Activated CD4-positive, alpha-beta T cell treated with anti-CD3 and anti-CD28 coated beads, Interleukin-2, amount 10 ng/mL, durations not matched to agents 7 days and 5 days (primary cell): ENCODE measurements at places on chromosomes 6 and 20. TPM values are rescaled to one million over a fixed set of nuclear protein-coding genes. Genes with fewer than 3 reads are reported as not detected.

DNA sequence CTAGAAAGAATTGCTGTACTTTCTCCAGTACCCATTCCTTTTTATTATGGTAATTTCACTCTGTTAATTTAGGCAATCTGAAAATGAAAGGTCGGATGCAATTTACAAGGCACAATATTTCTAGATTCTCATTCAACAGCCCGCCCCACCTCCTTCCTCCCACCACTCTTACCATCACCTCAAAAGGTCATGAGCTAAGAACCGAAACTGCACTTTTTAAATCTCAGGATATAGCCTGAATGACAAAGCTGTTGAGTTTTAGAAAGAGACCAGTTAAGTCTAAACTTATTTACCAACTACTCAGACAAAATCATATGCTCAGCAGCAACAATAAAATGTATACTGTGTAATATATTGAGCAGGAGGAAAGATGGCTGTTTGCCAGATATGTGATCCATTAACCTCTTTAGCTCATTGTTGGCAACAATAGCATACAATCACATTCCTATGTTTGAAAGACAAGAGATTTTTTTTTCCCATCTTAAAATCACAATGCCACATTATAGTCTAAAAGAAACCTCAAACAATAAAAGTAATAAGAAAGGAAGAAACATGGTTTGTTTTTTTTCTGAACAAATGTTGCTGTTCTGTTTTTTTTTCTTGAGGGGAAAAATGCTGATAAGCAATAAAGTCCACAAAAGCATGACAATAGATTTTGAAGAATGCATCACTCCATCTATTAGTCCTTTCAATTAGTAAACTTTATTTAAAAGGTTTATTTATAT lies 1.6 kb upstream of the HS3ST5 start:
- no peaks in the 10 kb centered on the region for H3K36me3 ChIP-seq
- peaks cover 40% of the 10 kb centered on the region for H3K27me3 ChIP-seq
- H3K4me3 ChIP-seq: no peak overlapping the region
- H3K27ac ChIP-seq: no peak overlapping the region
- DNase-seq: no peak
- H3K4me1 ChIP-seq: no peaks in the 10 kb centered on the region

GRCh38 chr20:17316316-17317038 lies 89.6 kb downstream of the PCSK2 start:
- no peaks in the 10 kb centered on the region for H3K36me3 ChIP-seq
- H3K4me3 ChIP-seq: no peak overlapping the region
- DNase-seq: no peak

The TCF19 gene
- 86.3 TPM for total RNA-seq

The HLA-DQA2 gene
- 0.62 TPM for total RNA-seq

The OXT gene
- total RNA-seq: not detected

- no peak for DNase-seq
- H3K27me3 ChIP-seq: no peaks in the 10 kb centered on the region
- no peak overlapping the region for H3K4me3 ChIP-seq
- no peak overlapping the region for H3K27ac ChIP-seq
Observed at GRCh38 chr6:35706468-35706867, 17.8 kb upstream of the FKBP5 start.

The LY6G5C gene
- 1.7 TPM for total RNA-seq

DNA sequence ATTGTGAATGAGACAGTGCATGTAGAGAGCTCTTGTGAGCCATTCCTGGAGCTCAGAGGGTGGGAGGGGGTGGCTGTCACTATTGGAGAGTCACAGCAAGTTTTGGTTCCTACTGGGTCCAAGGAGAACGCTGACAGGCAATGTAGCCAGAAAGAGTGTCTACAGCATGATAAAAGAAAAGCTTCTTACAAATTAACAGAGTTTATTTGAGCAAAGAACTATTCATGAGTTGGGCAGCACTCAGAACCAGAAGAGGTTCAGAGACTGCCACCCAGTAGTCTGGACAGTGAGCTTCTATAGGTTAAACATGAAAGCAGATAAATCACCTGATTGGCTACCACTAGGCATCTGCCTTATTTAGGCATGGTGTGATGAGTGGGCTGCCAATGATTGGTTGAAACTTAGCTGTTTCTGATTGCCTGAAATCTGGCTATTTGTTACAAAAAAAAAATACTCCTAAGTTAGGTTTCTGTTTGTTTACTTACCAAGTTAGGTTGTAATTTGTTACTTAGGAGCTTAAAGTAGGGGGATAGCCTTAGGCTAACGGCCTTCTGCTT lies 473.4 kb downstream of the PREX1 start:
- no peak overlapping the region for H3K27ac ChIP-seq
- no peaks in the 10 kb centered on the region for H3K4me1 ChIP-seq
- H3K4me3 ChIP-seq: no peak overlapping the region
- no peak for DNase-seq
- no peaks in the 10 kb centered on the region for H3K36me3 ChIP-seq

The ANKRD6 gene
- 4.8 TPM for total RNA-seq

- H3K27me3 ChIP-seq: peaks cover 5% of the 10 kb centered on the region
- H3K36me3 ChIP-seq: no peaks in the 10 kb centered on the region
- no peak overlapping the region for H3K4me3 ChIP-seq
Observed at GRCh38 chr6:89058627-89059026, 21.9 kb upstream of the PNRC1 start.

DNA sequence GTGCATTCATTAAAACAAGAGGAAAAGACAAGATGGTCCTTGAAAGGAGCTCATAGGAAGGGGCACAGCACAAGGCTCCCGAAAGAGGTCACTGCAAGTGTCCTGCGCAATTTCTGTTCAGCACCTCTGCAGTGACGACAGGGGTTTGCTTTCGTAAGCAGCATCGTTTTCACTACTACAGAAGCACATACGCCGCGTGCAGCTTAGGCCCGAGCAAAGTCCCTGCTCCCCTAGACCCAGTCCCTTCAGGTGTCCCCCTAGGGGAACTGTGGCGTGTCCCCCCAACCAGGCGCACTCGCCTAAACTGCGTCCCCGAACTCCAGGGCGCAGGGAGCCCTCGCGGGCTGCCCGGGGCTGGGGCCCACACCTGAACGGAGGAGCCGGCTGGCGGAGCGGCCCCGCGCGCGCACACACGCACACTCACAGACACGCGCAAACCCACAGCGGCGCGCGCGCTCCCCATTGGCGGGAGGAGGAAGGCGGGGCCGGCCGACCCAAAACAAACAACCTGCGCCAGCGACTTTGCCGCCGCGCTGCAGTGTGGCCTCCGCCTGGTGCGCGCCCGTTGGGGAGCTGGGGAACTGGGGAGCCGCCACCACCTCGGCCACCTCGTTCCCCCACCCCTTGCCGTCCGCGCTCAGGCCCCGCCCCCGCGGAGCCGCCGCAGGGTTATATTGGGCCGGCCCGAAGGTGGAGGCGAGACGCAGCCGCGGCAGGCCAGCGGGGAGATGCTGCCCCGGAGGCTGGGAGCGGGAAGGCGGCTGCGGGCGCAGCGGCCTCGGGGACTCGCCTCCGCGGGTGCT lies at the start of gene FOXQ1:
TSS of gene FOXQ1 (plus strand) at position 699 of the 803 bp plus-strand sequence. CDS start 607 bp downstream, outside the sequence.
- peaks cover 4% of the 10 kb centered on the region for H3K36me3 ChIP-seq
- peaks cover 76% of the 10 kb centered on the region for H3K27me3 ChIP-seq
- peak within 1 kb of the TSS; percentile 62 for H3K4me3 ChIP-seq
- H3K4me1 ChIP-seq: peaks cover 24% of the 10 kb centered on the region

The ANKEF1 gene
- 6.9 TPM for total RNA-seq

The LINC00237 gene
- total RNA-seq: not detected

DNA sequence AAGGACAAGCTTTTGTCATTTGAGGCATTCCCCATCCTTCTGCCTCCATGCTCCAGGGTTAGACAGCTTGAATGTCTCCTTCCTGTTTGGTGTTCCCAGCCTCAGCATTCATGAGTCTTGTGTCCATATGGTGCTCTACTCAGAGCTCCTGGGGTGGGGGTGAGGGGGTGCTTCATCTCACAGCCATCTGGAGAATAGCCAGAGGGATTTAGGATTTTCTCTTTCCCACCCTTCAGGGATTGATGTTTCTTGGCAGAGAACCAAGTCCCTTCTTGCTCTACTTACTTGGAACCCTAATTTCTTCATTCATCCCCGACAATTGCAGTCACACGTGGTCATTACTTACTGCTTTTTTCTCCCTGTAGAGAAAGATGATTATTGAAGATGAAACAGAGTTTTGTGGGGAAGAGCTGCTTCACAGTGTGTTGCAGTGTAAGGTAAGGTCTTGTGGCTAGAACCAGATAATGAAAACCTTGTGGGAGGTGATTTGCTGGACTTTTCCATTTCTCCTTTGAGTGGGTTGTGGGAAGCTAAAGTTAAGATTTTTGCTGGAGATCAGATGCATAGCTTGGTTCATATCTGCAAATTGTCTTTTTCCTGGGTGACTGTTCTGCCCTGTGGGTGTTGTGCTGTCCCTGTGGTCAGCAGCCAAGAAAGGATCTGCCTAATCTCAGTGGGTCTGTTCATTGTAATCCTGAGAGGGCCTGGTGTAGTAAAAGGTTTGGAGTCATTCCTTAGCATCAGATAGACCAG lies 18.6 kb downstream of the CMTR1 start:
- no peaks in the 10 kb centered on the region for H3K4me1 ChIP-seq
- H3K27ac ChIP-seq: no peak overlapping the region
- peaks cover 68% of the 10 kb centered on the region for H3K36me3 ChIP-seq
- H3K27me3 ChIP-seq: no peaks in the 10 kb centered on the region
- H3K4me3 ChIP-seq: no peak overlapping the region
- no peak for DNase-seq

The RPP21 gene
- 42.7 TPM for total RNA-seq

The ZBP1 gene
- total RNA-seq: 28.3 TPM

The VSTM2L gene
- not detected for total RNA-seq

The ADGRF1 gene
- total RNA-seq: not detected

GRCh38 chr6:133951881-133952814 lies 876 bp upstream of the TBPL1 start:
- H3K4me3 ChIP-seq: peak overlapping the region; percentile 94
- no peaks in the 10 kb centered on the region for H3K27me3 ChIP-seq
- no peaks in the 10 kb centered on the region for H3K36me3 ChIP-seq
- peak overlapping the region; percentile 90 for H3K27ac ChIP-seq
- peaks cover 32% of the 10 kb centered on the region for H3K4me1 ChIP-seq

- H3K27me3 ChIP-seq: no peaks in the 10 kb centered on the region
- DNase-seq: no peak
- H3K4me3 ChIP-seq: no peak overlapping the region
- no peaks in the 10 kb centered on the region for H3K4me1 ChIP-seq
- no peak overlapping the region for H3K27ac ChIP-seq
Observed at GRCh38 chr6:51057296-51057695, 238.6 kb downstream of the TFAP2B start.

The COQ3 gene
- 8.3 TPM for total RNA-seq

GRCh38 chr6:117733341-117733740 lies 58.1 kb downstream of the NUS1 start:
- no peak for DNase-seq
- H3K4me3 ChIP-seq: no peak overlapping the region
- H3K4me1 ChIP-seq: no peaks in the 10 kb centered on the region
- H3K27me3 ChIP-seq: peaks cover 10% of the 10 kb centered on the region
- H3K36me3 ChIP-seq: no peaks in the 10 kb centered on the region

DNA sequence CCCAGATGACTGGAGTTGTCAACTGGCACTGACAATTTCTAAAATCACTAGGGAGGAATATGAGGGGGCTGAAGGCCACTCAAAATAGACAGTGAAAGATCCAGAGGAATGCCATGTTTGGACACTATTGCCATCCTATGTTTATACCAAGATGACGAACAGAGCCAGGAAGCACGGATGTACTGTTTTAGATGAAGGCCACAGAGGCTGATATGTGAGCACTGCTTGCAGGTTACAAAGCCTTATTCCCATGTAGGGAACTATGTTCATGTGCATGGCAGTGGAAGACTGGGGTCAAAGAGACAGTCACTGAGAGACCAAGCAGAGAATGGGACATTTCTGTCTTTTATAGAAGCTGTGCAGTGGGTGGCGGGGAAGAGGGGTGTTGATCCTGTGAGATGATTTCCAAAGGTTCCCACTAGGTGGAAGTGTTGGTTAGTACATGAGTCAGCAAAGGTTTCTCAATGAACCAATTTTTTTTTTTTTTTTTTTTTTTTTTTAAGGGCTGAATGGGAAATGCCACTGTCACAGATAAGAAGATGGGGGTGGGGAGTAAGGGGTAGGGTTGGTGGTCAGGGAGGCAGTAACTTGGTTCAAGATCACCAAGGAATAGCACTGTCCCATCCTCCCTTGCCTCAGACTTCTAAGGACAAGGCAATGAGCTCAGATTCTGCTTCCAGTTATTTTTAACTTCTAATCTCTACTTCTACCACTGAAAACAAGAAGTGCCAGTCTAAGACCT lies 46.7 kb upstream of the MOCS1 start:
- no peaks in the 10 kb centered on the region for H3K4me1 ChIP-seq
- no peaks in the 10 kb centered on the region for H3K36me3 ChIP-seq
- H3K4me3 ChIP-seq: no peak overlapping the region

GRCh38 chr6:53397283-53397682 lies 48.5 kb upstream of the ELOVL5 start:
- H3K4me1 ChIP-seq: no peaks in the 10 kb centered on the region
- H3K36me3 ChIP-seq: no peaks in the 10 kb centered on the region
- H3K27ac ChIP-seq: no peak overlapping the region
- no peak for DNase-seq
- H3K4me3 ChIP-seq: no peak overlapping the region

The FAXC gene
- not detected for total RNA-seq

DNA sequence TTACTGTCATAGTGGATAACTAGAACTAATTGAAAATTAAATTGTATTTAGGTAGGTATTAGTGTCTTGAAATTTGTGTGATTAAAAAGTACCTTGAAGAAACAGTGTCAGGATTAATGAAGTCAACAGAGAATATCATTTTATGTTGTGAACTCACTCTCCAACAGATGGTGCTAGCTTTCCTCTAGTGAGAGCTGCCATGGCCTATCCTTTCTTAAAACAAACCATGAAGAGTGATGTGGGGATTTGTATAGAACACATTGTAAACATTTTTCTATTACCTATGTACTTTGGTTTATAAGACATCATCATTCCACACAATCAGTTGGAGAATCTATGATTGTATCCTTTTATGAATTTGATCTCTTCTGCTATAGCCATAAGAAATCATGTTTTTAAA lies 4.8 kb upstream of the SRSF12 start:
- no peak overlapping the region for H3K27ac ChIP-seq
- peaks cover 2% of the 10 kb centered on the region for H3K4me1 ChIP-seq
- H3K4me3 ChIP-seq: no peak overlapping the region
- no peaks in the 10 kb centered on the region for H3K36me3 ChIP-seq
- no peak for DNase-seq

DNA sequence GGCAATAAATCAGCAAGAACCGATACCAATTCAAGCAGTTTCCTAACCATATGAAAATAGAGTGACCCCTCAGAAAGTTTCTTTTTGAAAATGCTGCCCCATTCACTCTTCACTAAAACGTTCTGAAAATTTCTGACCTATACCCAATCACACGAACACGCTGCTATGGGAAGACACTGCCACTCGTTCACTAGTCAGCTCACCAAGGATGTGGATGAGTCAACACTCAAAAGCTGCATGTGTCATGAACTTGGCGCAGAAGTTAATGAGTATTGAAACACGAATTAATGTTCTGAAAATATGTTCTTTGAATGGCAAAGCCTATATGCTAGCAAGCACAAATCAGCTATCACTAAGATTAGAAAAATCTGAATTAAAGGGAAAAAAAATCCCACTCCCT lies 84.2 kb downstream of the PREP start:
- no peaks in the 10 kb centered on the region for H3K27me3 ChIP-seq
- peaks cover 30% of the 10 kb centered on the region for H3K36me3 ChIP-seq
- no peaks in the 10 kb centered on the region for H3K4me1 ChIP-seq
- H3K4me3 ChIP-seq: no peak overlapping the region

The ANGPT4 gene
- total RNA-seq: not detected

The TREM1 gene
- total RNA-seq: not detected

The DSTN gene
- total RNA-seq: 83.3 TPM
